NCI-H748 treated with DMSO at 0.1 percent for 48 hours (cell line): ENCODE measurements at places on chromosomes 2 and 18.

GRCh38 chr18:111306-112014, 46.9 kb upstream of the USP14 start:
- DNase-seq, result no peak

DNA sequence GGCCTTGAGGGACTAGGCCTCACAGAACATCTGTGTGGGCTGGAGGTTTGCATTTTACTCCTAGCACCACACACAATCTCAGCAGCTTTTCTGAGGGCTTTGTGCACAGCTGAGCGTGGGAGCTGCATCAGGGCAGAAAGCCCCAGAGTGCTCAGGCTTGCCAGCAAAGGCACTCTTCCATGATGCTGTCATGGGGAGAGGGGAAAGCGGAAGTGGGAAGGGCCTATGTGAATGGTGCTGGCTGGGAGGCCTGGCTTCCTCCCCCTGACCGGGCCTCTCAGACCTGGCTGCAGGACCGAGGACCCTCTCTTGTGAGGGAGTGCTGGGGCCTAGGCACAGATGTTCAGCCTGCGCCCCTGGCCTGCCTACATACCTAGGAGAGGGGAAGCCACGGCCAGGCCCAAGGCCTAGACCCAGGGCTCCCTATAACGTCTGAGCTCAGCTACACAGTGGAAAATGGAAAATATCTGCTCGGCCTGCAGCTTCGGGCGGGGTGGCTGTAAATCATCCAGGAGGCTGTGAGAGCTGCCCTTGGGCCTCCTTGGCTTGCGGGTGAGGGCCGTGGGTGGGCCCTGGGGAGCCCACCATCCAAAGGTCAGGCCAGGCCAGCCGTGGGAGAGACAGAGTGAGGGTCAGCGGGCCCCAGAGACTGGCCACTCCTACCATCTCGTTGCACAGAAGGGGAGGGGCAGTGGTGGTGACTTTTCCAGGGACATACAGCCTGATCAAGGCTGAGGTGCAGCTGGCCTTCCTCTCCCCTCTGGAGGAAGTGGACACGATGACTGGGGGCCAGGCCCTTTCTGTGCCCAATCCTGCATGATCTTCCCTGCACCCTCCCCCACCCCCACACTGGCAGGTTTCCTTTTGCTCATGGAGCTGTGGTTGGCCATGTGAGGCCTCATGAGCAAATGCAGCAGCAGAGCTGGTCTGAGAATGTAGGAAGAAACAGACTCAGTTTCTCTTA, 22.8 kb downstream of the GLI2 start:
- DNase-seq, result no peak

GRCh38 chr18:51074605-51075004, 44.6 kb downstream of the SMAD4 start:
- no peak for DNase-seq

DNA sequence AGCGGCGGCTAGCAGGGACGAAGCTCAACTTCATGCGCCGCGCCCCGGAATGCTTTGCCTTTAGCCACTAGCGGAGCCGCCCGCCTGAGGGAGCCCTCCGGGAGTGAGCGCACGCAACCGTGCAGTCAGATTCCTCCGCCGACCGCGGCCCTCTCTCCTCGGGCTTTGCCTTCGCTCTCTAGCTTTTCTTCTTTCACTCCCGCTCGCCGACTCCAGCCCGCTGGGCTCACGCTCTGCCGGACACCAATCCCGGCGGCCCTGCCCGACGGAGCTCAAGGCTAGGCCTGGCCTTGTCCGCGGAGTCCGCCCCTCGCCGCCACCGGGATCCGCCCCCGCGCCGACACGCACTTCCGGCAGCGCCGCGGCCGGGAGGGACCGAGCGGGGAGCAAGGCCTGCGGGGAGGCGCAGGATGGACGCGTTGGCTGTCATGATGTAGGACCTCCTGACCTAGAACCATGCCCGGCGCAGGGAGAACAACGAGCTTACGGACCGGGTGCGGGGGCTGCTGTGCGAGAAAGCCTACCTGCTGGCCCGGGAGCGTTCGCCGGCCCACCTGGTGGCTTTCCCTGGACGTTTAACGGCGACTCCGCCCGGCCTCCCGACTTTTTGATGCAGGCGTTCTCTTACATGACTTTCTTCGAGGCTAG, 40.8 kb upstream of the AKAIN1 start:
- DNase-seq, result peak; percentile 85

DNA sequence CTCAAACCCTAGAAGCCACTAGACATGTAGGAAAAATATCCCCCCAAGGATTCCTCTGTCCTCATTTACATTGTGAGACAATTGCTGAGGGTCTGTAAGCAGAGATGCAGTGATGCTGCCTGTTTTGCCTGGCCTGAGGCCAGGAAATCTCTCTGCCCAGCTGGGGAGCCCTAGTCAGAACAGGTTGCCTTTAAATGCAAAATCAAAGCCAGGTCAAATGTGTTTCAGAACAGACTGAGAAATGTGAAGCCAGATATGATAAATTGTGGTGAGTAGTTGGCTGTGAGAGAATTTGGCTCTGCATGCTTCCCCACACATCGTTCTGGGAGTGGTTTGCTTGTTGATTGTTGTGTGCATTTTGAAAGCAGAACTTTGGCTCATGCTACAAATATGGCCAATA, 38.4 kb upstream of the NXPH2 start:
- no peak for DNase-seq

DNA sequence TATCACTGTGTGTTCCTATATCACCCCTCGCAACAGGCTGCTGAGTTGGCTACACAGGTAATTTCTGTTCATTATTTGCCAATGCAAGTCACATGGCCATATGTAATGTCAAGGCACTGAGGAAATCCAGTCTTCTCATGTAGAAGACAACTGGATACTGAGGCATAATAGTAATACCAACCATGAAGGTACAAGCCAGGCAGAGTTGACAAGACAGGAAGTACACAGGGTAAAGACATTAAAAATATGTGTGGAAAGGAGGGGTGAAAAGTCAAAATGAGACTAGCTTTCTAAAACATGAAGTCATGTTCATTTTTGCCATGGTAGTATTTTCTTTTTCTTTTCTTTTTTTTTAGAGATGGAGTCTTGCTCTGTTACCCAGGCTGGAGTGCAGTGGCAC, 17.5 kb upstream of the RNF138 start:
- no peak for DNase-seq

- no peak for DNase-seq
Measured at GRCh38 chr2:24617424-24617823, 126.4 kb downstream of the NCOA1 start.

DNA sequence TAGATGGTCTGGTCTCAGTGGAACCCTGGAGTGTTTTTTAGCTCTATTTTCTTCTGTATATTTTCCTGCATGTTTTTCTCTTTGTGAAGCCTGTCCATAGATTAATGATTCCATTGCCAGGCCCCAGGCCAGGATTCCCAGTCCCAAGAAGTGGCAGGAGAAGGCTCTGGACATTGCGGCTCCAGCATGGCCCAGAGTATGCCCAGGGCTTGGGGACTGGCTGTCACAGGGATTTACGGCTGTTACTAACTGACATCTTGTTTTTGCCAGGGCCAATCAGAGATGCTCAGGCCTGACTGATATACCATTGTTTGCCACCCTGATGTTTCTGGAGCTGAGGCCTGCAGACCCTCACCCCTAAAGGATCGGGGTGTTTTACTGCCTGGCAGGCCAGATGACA, 59.0 kb downstream of the PRKCE start:
- DNase-seq, result no peak

GRCh38 chr2:9484533-9484932, 10.2 kb downstream of the IAH1 start:
- no peak for DNase-seq

GRCh38 chr2:98308068-98308467, 38.2 kb upstream of the CNGA3 start:
- no peak for DNase-seq

- no peak for DNase-seq
Measured at GRCh38 chr2:8288206-8288605, 393.6 kb upstream of the ID2 start.

- DNase-seq, result peak; percentile 48
Measured at GRCh38 chr2:225270861-225271260, 128.6 kb upstream of the NYAP2 start.

GRCh38 chr2:84238907-84239306, 220.2 kb downstream of the SUCLG1 start:
- DNase-seq, result no peak

DNA sequence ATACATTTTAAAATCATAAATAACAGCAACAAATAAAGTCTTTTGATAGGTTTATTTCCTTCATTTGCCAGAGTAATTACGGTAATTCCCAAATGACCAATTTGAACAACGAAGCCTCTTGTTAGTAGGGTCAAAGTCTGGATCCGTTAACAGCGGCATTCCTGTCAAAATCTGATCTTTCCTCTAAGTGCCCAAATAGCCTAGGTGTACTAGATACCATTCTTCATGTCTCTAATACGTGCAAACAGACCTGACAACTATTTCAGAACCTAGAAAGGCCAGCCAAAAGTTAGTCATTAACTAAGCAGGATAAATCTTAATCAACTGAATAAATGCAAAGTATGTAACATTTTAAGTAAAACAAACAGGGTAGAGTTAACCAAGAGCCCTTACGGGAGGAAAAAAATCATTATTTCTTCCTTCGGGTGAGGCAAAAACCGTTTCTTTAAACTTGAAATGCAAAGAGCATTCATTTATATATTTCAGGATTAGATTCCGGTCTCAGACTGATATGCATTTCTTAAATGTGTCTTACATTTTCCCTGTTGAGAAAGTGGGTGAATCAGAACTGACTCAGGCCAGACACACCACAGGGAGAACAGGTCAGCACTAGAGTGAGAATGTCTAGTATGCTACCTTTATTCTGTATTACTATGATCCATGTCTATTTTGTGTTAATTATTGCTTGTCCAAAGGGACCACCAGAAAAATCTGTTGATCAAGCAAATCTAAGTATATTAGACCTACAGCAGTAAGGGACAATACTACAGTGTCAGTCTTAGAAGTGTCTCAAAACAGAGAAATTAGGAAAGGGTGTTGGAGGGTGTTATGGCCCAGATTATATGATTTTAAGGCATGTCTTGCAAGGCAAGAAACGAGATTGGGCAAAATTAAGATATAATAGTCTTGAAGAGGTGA, 141.5 kb upstream of the NDUFV2 start:
- DNase-seq, result no peak

GRCh38 chr2:151336863-151337371, 20.5 kb upstream of the TNFAIP6 start:
- DNase-seq, result no peak

DNA sequence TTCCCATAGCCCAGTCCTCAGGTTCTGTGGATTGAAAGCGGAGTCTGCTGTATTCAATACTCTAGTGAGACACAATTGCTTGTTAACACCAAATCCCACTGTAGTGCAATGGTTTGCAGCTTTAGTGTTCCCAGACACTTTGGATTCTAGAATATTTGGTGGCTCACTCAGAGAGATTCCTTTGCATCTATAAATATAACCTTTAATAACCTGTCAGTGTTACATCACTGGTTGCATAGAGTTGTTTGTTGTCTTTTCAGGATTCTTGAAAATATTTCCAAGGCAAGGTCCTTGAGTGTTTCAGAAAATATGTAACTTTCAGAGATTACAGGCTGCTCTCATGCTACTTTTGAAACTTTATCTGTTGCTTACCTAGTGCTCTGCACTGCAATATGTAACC, 157.5 kb downstream of the ZEB2 start:
- DNase-seq, result no peak

DNA sequence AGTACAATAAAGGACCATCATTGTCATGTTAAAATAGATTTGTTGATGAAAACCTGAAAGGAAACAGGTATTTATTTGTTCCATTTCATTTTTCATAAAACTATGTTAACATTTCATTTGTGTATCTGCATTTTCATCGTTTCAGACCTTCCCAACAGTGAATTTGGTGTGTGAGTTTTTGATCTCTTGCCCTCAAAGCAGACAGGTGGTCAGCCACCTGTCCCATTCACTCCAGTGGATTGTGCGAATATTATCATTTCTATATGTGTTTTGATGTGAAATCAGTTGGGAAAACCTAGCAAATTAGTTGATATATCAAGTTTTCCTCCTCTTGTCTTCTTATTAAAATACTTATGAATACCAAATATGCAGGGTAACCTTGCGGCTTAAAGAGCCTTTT, 25.4 kb upstream of the ATP5MC3 start:
- no peak for DNase-seq

GRCh38 chr18:32684096-32684495, 88.7 kb downstream of the KLHL14 start:
- no peak for DNase-seq

GRCh38 chr2:66439812-66440542, 5.1 kb downstream of the MEIS1 start:
- no peak for DNase-seq

- no peak for DNase-seq
Measured at GRCh38 chr2:50395605-50396297, 636.2 kb downstream of the NRXN1 start.

- no peak for DNase-seq
Measured at GRCh38 chr2:72841462-72842125, 15.8 kb upstream of the EXOC6B start.

- no peak for DNase-seq
Measured at GRCh38 chr2:43221124-43221762, 5.2 kb downstream of the ZFP36L2 start.

DNA sequence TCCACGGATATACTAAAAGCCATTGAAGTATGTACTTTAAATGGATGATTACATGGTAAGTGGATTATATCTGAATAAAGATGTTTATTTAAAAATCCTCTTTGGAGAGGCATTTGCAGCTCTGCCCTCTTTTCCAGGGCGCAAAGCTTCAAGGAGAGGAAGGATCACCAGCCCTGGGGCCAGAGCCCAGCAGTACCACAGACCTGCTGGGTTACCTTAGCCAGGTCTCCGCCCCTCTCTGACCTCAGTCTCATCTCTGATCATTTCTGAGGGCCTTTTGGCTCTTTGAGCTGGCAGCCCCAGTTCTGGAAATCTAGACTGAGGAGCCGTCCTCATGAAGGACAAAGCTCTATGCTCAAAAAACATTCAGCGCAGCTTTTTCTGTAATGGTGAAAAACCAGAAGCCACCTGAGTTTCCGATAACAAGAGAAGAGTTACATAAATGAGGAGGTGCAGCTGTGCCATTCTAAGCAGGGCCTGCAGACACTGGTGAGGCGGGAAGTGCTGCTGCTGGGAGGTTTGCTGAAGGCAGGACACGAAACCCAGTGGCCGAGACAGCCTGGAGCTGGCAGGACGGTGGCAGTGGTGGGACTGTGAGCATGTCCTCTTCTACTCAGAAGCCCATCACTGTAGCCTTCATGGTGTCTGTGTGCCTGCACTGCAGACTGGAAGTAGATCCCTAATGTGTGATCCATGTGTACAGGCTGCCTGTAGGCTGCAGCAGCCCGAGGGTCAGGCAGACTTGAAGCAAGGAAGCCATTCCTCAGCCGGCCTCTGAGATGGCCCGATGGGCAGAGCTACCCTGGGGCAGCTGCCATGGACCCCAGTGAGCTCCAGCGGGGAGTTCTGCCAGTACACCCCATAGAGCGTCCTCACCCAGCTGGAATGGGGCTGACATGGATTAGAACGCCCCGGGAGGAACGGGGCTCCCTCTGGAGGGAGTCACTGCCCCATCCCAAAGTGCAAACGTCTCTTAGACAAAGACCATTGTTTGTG, 27.7 kb downstream of the ADRA2B start:
- no peak for DNase-seq
